Prostate gland (tissue), 2 donors: ENCODE measurements at places on chromosomes 1 and 21. TPM values are rescaled to one million over a fixed set of nuclear protein-coding genes. Genes with fewer than 3 reads are reported as not detected.

GRCh38 chr1:171699531-171699930, 42.3 kb downstream of the VAMP4 start:
- no peak for DNase-seq

DNA sequence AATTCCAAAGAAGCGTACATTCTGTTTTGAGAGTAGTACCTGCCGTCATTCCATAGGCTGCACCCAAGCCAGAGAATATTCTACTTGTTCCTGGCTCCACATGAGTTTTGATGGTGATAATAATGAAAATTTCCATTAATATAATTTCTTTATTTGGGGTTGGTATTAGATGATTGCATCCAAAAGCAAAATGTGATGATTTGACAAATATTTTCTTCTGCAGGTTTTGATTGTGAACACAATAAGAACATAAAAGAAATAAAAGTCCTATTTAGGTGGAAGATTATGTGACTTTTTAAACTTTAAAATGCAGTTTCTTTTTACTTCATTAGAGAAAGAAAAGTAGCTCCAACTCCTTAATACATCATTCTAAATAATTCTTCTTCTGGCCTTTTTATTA, 284.8 kb upstream of the FMN2 start:
- no peak for DNase-seq

DNA sequence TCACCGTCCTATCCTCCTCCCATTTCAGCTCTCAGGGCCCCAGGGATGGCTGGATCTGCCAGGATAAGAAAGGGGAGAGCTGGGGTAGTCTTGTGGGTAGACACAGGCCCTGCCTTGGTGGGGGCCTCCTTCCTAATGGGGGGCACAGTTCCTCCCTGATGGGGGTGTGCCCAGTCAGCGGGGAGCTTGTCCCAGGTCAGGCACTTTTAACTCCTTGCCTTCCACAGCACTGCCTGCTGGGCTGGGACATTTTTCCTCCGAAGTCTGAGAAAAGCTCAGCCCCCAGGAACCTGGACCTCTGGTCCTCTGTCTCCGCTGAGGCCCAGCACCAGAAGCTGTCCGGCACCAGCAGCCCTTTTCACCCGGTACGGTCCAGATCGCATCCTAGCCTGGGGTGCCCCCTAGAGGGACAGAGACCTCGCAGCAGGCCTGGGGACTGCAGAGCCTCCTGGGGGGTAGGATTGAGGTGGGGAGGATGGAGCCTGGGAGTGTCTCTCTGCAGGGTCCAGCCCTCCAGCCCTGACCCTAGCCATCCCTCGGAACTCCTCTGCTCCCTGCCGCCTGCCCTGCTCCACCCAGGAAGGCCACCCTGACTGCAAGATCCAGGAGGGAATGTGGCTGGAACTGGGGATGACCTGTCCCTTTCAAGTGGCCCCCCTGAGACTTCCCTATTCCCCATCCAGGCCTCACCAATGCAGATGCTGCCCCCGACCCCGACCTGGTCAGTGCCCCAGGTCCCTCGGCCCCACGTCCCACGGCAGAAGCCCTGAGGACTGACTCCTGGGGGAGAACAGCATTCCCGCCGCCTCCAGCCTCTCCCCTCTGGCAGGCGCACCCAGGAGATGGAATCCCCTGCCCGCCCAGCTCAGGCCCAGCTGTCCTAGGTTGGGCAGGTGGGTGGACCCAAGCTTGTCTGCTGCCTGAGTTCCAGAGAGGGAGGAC, 12.0 kb downstream of the MIIP start:
- DNase-seq, result no peak

GRCh38 chr1:180534214-180534613, 24.6 kb upstream of the OVAAL start:
- DNase-seq, result no peak

- no peak for DNase-seq
Measured at GRCh38 chr1:116877141-116877818, 32.4 kb upstream of the PTGFRN start.

DNA sequence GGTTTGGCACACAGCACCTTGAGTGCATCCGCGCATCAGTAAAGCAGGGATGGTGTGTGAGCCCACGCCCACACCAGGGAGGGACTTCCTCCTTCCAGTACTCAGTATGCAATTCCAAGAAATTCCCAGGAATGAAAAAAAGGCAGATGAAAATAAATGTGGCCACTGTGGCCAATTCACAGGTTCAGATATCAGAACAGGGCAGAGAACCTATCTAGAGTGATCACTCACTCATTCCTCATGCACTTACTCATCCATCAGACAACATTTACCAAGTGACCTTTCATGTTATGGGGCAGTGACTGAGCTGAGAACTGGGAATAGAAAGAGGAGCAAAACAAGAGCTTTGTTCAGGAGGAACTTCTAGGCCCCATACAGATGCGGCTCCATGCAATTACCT, 113.7 kb downstream of the ZSCAN20 start:
- DNase-seq, result no peak

DNA sequence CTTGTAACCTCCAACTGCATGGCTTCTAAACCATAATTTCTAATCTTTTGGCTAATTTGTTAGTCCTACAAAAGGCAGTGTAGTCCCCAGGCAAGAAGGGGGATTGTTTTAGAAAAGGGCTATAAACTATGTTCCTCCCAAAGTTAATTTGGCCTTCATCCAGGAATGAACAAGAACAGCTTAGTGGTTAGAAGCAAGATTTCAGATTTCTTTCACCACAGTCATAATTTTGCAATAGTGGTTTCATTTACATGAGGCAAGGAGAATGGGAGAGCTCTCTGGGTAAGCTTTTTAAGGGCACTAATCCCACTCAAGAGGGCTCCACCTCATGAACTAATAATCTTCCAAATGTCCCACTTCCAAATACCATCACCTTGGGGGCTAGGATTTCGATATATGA, 1353.9 kb downstream of the NCAM2 start:
- no peak for DNase-seq

DNA sequence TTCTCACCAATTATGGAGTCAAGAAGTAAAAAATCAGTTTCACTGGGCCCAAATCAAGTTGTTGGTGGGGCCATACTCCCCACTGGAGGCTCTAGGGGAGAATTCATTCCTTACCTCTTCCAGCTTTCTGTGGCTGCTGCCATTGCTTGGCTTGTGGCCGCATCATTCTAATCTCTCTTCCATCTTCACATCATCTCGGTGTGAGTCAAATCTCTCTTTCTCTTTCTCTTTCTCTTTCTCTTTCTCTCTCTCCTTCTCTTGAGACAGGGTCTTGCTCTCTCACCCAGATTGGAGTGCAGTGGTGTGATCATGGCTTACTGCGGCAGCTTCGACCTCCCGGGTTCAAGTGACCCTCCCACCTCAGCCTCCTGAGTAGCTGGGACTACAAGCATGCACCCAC, 28.1 kb downstream of the FAM89A start:
- no peak for DNase-seq

DNA sequence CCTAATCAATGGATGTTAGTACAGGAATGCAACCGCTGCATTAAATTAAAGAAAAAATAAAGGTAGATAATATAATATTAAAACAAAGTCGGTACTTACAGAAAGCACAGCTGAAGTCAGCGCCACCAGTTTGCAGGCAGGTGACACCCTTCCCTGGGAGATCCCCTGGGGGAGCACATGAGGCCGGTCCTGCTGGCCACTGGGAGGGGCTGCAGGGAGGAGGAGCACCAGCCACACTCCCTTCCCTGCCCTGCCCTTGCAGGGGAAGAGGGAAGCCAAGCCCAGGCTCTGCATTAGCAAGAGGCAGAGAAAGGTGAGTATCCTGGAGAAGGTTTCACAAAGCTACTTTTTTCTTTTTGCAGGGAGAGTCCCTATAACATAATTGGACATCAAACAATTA, 507.0 kb downstream of the AJAP1 start:
- DNase-seq, result no peak

SIPA1L2 gene
- total RNA-seq, result 31.5 TPM

ADORA3 gene
- 2.9 TPM for total RNA-seq
